ENCODE measurements at places on chromosomes 2 and 18.

GRCh38 chr18:78321402-78321801, 658.2 kb upstream of the SALL3 start:
- no peak for DNase-seq

GRCh38 chr2:78676921-78677696, 348.4 kb upstream of the REG3G start:
- DNase-seq, result no peak

GRCh38 chr18:70132999-70133398, 72.5 kb downstream of the RTTN start:
- DNase-seq, result peak; percentile 68

DNA sequence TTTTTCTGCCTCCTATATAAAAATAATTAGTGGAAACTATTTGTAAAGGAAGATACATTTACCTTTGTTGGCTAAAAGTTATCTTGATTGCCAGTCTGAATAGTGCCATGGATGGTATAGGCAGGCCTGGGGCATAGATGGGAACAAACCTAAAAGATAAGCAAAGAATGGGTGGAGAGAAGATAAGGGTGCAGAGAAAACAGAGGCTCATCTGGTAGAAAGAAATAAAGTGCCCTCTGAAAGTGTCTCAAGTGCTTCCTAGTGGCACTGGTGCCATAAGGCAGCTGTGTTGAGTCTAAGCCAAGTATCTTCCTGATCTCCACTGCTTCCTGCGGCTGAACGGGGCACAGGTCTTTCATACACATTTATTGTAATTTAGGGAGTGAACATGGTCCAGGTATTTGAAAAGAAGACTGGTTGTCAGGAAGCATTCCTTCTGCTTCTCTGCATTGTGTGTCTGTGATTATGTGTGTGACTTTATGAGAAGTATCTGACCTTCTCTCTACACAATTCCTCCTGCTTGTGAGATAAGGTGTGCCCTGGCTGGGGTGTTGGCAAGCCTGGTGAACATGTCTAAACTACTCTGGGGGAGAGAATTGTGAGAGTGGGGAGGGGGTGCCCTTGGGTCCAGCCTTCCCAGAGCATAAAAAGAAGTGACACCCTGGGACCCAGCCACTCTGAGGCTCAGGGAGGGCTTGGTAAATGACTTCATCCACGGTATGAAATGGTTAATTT, 280.5 kb downstream of the CAMKMT start:
- DNase-seq, result no peak

GRCh38 chr2:215615803-215616174, 179.9 kb upstream of the FN1 start:
- no peak for DNase-seq

DNA sequence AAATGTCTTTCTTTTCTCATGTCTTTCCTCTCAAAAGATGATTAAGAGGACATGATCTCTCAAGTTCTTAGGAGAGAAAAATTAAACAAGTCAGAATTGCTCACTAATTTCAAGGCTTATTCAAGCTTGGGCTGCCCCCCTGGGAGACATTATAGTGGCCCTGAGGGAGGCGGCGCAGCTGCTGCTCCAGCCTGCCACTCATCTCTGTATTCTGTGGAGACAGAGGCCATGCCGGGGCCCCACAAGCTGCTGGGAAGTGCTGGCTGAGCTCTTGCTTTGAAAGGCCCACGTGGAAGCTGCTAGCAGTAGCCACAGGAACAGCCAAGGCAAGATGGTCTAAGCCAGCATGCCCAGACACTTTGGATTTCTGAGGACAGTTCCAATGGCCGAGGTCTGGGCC, 267.4 kb downstream of the LNPK start:
- no peak for DNase-seq

- DNase-seq, result no peak
Observed at GRCh38 chr2:43333656-43334144, 107.3 kb upstream of the ZFP36L2 start.

Data from kidney glomerular epithelial cell (primary cell).